Activated T-cell treated with anti-CD3 and anti-CD28 coated beads, Interleukin-2, amount 50 U/mL, for 24 hours (primary cell): ENCODE measurements at places on chromosomes 6 and 20.

DNA sequence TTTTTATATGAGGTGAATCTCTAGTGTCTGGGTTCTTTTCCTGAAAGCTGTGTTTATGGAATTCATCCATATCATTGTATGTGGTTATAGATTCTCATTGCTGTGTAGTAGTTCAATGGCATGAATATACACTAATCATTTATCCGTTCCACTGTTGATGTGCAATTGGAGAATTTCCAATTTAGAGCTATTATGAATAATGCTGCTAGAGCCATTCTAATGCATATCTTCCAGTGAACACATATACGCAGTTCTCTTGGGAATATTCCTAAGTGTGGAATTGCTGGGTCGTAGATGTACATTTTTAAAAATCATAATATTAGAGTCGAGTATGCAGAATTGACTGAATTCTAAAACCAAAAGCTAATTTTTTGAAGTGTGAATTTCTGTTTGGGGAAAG, 327.5 kb upstream of the JAG1 start:
- H3K4me3 ChIP-seq: no peak overlapping the region
- no peaks in the 10 kb centered on the region for H3K4me1 ChIP-seq
- no peaks in the 10 kb centered on the region for H3K27me3 ChIP-seq
- H3K36me3 ChIP-seq: no peaks in the 10 kb centered on the region
- H3K27ac ChIP-seq: no peak overlapping the region

DNA sequence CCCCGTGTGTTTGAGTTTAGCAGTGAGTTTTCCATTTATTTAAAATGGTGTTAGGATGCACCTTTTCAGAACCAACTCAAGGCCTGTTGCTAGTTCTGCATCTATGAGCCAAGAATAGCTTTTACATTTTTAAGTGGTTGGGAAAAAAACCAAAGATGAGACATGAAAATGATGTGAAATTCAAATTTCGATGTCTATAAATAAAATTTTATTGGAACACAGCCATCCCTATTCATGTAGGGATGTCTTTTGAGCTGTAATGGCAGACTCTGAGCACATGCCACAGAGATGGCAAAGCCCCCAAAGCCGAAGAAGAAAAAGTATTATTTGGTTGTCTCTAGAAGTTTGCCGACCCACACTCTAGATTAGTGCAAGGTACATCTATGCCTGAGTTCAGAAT, 5.0 kb upstream of the NEDD9 start:
- no peaks in the 10 kb centered on the region for H3K27me3 ChIP-seq
- peaks cover 3% of the 10 kb centered on the region for H3K36me3 ChIP-seq
- H3K27ac ChIP-seq: peak overlapping the region; percentile 73
- peaks cover 42% of the 10 kb centered on the region for H3K4me1 ChIP-seq
- no peak overlapping the region for H3K4me3 ChIP-seq

- H3K4me1 ChIP-seq: no peaks in the 10 kb centered on the region
- no peak for DNase-seq
- peaks cover 17% of the 10 kb centered on the region for H3K27me3 ChIP-seq
- no peak overlapping the region for H3K27ac ChIP-seq
- H3K36me3 ChIP-seq: no peaks in the 10 kb centered on the region
- no peak overlapping the region for H3K4me3 ChIP-seq
Measured at GRCh38 chr20:20092827-20093226, 40.5 kb downstream of the CFAP61 start.

- peak; percentile 65 for DNase-seq
- H3K27me3 ChIP-seq: no peaks in the 10 kb centered on the region
- peaks cover 42% of the 10 kb centered on the region for H3K36me3 ChIP-seq
- peak overlapping the region; percentile 94 for H3K27ac ChIP-seq
Measured at GRCh38 chr6:42339991-42340401, 111.7 kb downstream of the TRERF1 start.

DNA sequence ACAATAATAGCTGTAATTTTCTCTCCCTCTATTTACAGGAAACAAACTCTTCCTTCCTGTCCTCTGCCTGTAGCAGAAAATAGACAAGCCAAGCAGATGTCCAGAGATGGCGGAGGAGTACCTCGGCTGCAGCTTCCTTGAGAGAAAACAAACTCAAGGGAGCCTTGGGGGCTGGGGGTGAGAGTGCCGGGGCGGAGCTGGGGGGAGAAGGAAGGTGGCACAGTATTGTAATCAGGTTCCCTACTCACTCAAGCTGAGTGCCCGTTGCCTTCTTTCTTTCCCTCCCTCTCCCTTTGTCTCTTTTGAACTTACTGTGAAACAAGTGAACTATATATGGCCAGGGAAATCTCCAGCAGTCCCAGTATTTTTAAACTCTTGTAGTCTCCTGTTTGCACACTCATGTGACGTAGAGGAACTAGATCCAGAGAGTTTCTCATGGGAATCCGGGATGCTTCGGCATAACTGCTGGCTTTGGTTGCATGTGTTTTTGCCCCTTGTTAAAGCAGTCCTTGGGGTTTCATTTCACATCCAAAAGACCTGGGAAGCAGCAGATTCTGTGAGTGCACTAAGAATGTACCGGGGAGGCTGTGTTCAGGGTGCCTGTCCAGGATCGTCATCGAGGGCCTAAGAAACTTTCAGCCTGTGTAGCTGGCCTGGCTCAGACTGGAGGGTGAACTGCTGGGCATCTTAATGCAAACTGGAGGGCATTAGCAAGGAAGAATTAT, 44.6 kb upstream of the HDDC2 start:
- no peaks in the 10 kb centered on the region for H3K27me3 ChIP-seq
- H3K4me1 ChIP-seq: peaks cover 2% of the 10 kb centered on the region
- peak overlapping the region; percentile 5 for H3K4me3 ChIP-seq
- H3K27ac ChIP-seq: no peak overlapping the region
